ENCODE measurements at places on chromosomes 2 and 18.

DNA sequence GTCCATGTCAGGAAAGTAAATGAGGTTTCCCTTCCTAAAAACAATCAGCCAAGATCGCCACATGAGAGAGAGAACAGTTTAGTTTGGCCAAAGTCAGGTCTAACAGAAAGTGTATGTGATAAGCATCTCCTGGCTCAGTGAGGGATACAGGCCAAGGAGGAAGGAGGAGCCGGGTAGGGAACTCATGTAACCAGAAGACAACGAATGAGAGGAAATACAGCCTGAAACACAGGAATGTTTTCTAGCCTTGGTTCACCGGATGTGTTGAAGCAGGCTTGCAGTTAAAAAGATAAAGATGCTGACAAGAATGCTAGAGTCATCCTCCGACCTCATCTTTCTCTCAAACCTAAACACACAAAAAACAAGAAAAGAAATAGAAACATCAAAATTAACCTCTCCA is 283.9 kb upstream of the SIX2 start:
- H3K27ac ChIP-seq: no peak overlapping the region
- no peaks in the 10 kb centered on the region for H3K4me1 ChIP-seq
- peaks cover 40% of the 10 kb centered on the region for H3K27me3 ChIP-seq

- H3K36me3 ChIP-seq: peaks cover 11% of the 10 kb centered on the region
- H3K4me3 ChIP-seq: no peak overlapping the region
- H3K27ac ChIP-seq: no peak overlapping the region
- no peak for DNase-seq
- no peaks in the 10 kb centered on the region for H3K27me3 ChIP-seq
Observed at GRCh38 chr2:195664528-195664927, 7.5 kb downstream of the SLC39A10 start.

DNA sequence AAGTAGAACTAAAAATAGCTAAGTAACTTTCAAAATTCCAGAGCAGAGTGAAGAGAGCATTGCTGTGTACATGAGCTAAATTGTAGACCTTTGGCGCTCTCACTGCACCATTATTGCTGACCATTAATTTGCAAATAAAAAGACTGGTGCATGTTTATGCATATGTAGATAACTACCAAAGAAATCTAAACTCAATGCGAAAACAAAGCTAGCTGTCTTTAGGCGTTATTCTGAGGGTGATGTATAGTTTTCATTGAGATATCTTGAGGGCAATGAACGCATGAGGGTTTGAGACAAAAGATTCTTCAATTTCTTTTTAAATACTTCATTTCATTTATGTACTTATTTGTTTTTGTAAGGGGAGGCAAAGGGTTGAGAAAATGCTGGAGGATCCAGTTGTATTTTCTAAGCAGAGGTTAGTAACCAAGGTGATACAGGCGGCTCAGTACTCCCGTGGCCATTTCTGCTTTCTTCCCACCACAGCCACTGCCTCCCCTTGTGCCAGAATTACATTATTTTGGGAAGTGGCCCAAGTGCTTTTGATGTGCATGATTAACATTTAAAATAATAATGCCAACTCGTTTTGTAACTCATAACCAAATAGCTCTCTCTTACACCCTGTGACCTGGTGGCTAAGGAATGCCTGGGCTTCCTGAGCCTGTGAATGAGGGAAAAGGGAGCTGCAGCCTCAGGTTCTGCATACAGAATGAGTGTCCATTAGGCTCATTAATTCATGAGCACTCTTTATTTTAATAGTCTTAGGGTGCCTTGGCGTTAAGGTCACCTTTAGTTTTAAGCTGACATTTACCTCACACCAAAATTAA is 797.8 kb upstream of the GYPC start:
- no peaks in the 10 kb centered on the region for H3K4me1 ChIP-seq
- no peak for DNase-seq
- no peak overlapping the region for H3K4me3 ChIP-seq
- no peaks in the 10 kb centered on the region for H3K27me3 ChIP-seq

- H3K4me1 ChIP-seq: no peaks in the 10 kb centered on the region
- H3K27me3 ChIP-seq: peaks cover 2% of the 10 kb centered on the region
- DNase-seq: no peak
- H3K4me3 ChIP-seq: no peak overlapping the region
- H3K36me3 ChIP-seq: no peaks in the 10 kb centered on the region
Observed at GRCh38 chr2:122660786-122661634, 905.6 kb downstream of the TSN start.

DNA sequence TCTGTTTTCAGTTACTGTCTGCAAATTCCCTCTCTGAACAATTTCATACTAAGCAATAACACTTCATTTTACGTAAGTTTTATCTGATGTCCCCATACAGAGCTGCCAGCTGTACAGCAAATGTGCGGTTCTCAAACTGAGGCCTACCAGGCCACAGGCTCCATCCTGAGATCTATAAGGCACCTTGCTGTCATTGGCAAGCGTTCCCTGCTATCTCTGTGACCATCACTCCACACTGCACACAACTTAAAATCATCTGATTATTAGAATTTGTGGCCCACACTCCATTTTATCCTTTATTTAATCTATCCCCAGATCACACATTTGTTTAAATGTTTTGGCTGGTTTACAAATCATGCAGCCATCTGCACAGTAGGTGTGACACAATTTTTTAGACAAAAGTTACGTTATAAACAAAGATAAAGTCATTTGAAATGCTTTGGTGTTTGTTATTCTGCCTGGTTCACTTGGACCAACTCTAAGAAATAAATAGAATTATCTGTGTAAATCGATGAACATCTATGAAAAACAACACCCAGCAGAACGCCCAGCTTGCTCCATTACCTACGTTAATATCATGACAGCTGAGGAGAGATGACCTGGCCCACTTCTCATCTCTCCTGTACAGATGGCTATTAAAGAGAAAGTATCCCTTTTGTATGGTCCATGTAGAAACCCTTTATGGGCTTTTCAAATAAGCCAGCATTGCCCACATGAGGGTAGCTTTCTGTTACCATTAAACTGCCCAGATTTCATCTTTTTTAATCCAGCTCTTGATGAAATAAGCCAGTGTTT is 162.4 kb downstream of the ZNF521 start:
- no peak overlapping the region for H3K4me3 ChIP-seq
- H3K36me3 ChIP-seq: no peaks in the 10 kb centered on the region

- no peak for DNase-seq
- peak overlapping the region; percentile 87 for H3K4me3 ChIP-seq
- H3K4me1 ChIP-seq: peaks cover 40% of the 10 kb centered on the region
- peak overlapping the region; percentile 92 for H3K27ac ChIP-seq
- peaks cover 14% of the 10 kb centered on the region for H3K27me3 ChIP-seq
- no peaks in the 10 kb centered on the region for H3K36me3 ChIP-seq
Observed at GRCh38 chr2:134119117-134119712, 134.7 kb upstream of the MGAT5 start.
